Epithelial cell of prostate (primary cell): ENCODE measurements at places on chromosomes 1 and 21.

DNA sequence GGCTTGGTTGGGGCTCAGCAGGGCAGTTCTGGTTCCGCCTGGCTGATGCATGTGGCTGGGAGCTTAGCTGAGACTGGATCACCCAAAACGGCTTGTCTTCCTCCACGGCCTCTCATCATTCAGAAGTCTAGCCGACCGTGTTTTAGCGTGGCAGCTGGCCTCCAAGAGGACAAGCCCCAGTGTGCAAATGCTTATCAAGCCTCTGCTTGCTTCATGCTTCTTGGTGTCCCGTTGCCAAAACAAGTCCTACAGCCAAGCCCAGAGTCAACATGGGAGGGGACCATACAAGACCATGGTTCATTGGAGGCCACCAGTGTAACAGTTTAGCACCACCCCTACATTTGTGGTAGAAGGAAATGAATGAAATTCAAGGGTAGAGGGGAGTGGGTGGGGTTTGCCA, 10.5 kb upstream of the KDF1 start:
- no peak for DNase-seq

GRCh38 chr1:234573711-234574299, 36.2 kb downstream of the IRF2BP2 start:
- no peak for DNase-seq

DNA sequence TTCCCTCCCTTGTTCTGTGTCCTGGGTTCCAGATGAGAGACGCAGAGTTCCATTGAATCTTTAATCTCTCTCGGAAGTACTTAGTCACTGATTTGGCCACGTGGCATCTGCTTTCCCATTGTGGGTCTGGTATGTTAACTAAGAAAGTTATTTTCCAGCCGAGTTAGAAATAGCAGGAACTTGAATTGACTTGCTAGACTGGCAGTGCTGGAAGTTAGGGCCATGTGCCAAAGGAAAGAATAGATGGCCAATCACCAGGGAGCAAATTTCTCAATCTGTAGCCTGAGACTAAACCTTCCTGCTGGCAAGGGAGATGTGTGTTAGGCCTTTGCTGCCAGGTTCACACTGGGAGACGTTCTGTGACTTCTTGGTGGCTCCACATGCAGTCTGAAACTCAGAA, 24.2 kb upstream of the SLFNL1 start:
- peak; percentile 86 for DNase-seq

GRCh38 chr1:25661043-25661815, 44.6 kb downstream of the MAN1C1 start:
- DNase-seq, result no peak

DNA sequence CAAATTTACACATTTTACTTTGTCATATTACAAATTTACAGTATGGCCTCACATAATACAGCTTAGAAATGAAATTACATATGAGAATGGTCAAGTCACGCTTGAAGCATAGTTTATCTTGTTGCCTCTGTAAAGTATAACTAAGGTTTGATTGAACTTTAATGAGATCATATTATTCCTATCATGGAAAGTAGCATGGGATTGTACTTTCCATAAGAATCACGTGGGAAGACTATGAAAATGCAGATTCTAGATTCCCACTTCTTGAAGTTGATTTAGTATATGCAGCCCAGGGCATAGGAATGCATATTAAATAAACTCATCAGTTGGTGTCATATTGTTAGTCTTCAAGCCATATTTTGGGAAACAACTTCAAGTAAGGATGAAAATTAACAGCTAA, 342.8 kb downstream of the NCAM2 start:
- DNase-seq, result no peak

DNA sequence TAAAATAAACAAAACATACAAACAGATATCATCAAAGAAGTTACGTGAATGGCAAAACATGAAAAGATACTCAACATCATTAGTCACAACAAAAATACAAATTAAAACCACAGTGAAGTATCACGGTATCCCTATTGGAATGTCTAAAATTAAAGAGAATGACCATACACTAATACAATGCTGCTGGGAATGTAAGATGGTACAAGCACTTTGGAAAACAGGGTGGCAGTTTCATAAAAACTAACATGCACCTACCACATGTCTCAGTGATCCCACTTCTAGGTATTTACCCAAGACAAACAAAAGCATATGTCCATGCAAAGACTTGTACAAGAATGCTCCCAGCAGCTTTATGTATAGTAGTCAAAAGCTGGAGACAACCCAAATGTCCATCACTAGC, 69.1 kb downstream of the HSF2BP start:
- peak; percentile 97 for DNase-seq

- DNase-seq, result no peak
These were observed 810 bp upstream of the HLX start for GRCh38 chr1:220878191-220879075.

DNA sequence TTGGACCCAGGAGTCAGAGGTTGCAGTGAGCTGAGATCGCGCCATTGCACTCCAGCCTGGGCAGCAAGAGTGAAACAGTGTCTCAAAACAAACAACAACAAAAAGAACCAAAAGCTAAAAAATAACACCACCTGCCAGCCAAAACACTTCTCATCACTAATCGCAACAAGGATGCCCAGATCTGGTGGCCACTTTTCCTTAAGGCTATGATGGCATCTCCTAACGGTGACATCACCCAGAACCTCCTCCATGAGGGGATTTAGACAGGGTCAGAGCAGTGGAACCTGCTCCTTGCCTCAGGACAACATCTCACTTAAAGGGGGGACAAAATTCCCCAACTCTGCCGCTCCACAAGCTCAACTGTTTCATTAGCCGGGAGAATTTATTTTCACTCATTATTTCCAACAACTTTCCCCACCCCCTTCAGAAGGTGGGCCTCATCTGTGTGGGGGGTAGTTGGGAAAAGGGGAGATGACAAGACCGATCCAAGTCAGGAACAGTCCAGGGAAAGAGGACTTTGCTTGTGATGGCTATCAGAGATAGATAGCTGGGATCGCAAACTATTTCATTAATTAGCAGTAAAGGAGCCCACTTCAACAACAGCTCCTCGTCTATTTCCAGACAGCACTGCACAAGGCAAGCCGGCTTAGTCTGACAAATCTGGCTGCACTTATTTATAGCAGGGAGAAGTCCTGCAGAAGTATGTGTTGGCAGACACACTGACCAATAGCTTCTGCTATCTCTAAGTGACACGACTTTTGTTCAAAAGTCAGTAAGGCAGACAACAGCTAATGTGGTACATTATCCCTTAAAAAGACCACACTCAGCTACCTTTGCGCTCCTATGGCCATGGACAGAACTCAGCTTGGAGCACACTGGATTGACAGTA, 2.6 kb downstream of the PABPC4 start:
- DNase-seq, result no peak

DNA sequence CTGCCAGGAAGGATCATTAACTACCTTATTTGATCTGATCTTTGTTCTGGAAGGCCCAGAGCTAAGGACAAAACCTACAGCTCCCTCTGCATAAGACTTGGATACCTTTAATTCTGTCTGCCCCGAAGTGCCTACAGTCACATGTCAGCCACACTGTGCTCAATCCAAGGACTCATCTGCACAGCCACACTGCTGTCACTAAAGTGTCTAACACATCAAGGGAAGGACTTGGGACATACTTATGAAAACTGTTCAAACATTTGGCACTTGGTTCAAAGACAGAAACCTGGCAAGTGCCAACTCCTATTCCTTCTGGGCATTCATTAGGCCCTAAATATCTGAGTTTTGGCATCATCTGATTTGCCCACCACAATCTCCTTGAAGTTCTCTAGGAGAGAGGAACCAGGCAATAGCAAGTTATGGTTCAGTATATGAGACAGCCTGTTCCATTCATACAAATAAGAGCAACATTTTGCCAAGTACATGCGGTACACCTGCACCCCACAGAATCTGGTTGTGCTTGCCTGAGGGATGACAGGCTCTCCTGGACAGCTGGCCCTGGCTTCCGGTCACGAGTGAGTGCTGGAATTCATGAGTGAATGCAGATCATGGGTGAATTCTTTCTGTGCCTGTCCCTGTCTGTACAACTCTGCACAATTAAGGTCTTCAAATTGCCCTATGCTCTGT, 105.9 kb downstream of the KCNK1 start:
- no peak for DNase-seq

DNA sequence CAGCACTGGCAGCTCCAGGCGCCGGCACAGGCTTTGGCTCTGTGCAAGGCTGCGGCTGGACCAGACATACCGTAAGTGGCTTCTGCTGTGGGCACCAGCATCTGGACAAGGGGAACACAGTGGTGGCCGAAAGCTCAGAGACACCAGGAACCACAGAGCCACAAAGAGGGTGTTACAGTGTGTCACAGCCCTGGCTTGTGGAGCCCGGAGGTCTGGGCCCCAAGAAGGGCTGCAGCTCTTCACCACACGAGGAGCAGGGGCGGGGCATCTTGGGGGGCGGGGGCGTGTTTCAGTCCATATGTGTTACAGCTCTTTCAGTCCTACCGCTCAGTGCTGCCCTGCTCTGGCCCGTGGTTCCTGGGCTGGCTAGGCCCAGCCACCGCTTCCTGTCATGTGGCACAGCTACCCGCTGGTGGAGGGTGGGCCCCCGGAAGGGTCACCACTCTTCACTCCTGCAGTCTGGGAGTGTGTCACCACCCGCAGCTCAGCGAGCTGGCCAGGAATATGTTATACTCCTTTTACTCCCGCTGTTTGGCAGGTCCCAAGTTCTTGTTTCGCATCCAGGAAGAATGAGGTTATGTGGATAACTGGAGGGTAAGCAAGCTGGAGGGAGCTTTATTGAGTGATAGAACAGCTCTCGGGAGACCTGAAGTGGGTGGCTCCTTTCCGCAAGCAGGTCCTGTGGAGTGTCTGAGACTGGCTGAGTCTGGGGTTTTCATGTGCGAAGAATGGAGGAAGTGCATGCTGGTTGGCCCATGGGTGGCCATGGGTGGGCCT, 3.3 kb upstream of the LSM10 start:
- no peak for DNase-seq

DNA sequence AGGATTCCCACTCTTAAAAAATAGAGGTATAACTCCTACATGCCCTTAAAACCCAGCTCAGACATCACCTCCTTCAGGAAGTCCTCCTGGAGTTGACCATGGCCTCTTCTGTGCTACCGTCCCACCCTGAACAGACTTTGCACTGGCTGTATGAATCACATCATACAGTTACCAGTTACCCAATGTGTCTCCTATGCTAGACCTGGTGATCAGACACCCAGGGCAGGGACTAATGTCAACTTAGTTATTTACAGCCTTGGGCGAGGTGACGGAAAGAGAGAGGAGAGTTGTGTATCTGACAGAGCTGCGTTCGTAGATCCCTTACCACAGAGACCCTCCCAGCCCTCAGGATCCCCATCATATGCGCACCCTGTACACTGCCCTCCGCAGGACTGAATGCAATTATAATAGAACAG, 72.7 kb downstream of the SLC66A1 start:
- no peak for DNase-seq

DNA sequence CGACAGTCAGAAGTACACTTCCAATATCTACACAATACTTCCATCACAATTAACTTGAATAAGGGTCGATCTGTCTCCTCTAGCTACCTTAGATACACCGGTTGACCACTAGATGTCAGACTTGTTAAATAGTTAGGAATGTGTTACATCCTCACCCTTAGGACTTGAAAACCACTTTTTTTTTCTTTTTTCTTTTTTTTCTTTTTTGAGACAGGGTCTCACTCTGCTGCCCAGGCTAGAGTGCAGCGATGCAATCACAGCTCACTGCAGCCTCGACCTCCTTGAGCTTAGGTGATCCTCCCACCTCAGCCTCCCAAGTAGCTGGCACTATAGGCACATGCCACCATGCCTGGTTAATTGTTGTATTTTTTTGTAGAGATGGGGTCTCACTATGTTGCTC, 120.4 kb upstream of the GREM2 start:
- peak; percentile 5 for DNase-seq

GRCh38 chr1:241139047-241139446, 218.0 kb downstream of the RGS7 start:
- no peak for DNase-seq

- DNase-seq, result no peak
These were observed 29.4 kb downstream of the BARHL2 start for GRCh38 chr1:90687747-90688146.

DNA sequence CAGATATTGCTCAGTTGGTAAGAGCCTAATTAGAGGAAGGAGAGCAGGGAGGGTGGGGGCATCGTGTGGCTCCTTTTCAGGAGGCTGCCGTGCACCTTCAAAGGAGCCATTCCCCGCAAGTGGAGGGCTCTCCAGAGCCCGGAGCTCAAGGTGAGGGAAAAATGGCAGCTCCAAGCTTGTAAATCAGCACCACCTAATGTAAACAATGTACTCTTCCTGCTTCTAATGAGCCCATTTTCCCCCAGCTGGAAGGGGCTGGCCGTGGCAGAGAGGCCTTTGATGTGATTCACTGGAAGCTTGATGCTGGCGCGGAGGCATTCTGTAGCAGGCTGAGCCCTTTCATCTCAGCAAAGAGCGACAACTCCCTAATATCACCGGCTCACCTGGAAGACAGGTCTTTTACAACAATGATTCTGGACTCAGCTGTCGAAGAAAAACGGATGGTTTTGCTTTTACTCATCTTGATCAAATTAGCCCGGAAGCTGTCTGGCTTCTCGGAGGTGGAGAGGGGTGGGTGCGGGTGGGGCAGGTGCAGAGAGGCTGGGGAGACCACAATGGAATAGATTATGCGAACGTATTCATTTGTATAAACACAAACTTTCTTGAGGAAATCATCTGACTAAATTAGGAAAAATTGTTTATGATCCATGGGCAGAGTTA, 112.5 kb downstream of the RRAGC start:
- DNase-seq, result no peak

- DNase-seq, result no peak
These were observed 554 bp upstream of the SLC39A1 start for GRCh38 chr1:153963850-153964331.

GRCh38 chr21:28834335-28835238, 158.1 kb downstream of the LTN1 start:
- no peak for DNase-seq

GRCh38 chr1:11990303-11991032, 10.2 kb downstream of the MFN2 start:
- DNase-seq, result no peak
